Right forelimb (tissue), 1 donor: ENCODE measurements at places on chromosomes 2 and 18.

GRCh38 chr18:57846258-57846657 is 43.1 kb upstream of the ATP8B1 start:
- no peak for DNase-seq

GRCh38 chr2:118954297-118955060 is 12.5 kb downstream of the MARCO start:
- DNase-seq = no peak

- no peak for DNase-seq
Measured at GRCh38 chr18:55406451-55406991, 181.5 kb downstream of the TCF4 start.

- no peak for DNase-seq
Measured at GRCh38 chr18:51425475-51425874, 228.0 kb upstream of the MEX3C start.

GRCh38 chr18:42086288-42086687 is 131.3 kb downstream of the PIK3C3 start:
- DNase-seq = no peak

DNA sequence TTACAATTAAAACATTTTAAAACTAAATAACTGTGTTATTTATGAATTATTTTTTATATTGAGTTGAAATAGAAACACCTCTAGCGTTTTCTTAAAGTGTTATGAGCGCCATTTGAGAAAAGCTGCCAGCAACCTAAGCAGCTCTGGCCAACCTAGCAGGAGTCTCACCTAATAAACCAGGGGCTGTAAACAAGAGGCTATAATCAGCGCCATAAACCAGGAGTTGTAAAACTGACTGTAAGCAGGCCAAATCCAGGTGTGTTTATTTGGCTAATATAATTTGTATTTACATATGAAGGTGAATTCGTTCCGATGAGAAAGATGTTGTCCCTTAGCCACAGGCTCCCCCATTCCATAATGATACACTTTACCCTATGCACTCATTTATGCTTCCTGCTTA is 34.7 kb downstream of the LRRTM1 start:
- DNase-seq = no peak

DNA sequence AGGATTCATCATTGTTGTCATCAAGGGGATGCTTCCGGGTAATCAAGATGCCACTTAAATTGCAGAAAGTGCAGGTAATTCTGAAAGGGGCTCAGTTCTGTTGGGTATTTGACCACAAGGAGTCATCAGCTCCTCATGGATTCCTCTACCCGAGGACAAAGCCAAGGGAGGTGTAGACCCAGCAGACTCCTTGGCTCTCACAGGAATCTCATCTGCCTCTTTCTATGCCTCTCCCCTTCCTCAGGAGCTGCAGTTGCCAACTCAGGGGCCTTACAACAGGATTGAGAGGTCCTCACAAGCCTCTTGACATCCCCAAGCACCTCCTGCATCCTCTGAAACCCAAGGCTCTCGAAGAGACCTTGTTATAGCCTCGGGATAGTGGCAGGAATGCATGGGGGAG is 44.0 kb downstream of the ITGB6 start:
- no peak for DNase-seq

DNA sequence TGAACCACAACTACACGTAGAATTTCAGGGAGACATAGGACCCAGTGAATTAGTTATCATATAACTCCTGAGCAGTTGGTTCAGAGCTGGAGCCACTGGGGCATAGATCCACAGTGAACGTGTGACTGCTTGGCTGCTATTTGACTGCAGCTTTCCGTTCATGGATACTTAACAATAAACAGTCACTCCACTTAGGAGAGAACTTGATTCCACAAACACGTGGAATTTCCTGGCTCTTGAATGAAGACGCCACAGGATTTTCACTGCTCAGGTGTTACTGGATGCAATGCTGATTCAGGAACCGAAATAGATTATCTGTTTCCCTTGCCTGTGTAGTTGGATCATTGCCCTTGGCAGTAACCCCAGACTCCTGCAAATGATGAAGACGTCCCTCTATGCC is 679.1 kb upstream of the ZEB2 start:
- no peak for DNase-seq

GRCh38 chr2:230749111-230749510 is 36.5 kb downstream of the CAB39 start:
- no peak for DNase-seq

DNA sequence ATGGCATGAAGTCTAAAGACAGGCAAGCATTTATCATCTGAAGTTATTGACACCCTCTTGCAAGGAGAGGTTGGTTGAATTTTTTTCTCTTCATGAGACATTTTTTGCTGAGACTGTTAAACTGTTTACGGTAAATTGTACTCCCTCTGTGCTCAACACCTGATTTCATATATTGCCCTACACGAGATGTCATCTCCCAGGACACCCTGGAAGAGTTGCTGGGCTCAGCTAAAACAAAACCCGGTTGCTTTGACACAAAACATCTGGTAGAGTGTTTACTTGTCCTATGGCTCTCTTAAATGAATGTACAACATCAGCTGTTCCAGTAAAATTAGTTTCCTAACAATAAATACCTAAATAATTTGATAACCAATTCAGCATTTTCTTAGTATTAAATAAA is 533.8 kb downstream of the SOCS6 start:
- DNase-seq = no peak

DNA sequence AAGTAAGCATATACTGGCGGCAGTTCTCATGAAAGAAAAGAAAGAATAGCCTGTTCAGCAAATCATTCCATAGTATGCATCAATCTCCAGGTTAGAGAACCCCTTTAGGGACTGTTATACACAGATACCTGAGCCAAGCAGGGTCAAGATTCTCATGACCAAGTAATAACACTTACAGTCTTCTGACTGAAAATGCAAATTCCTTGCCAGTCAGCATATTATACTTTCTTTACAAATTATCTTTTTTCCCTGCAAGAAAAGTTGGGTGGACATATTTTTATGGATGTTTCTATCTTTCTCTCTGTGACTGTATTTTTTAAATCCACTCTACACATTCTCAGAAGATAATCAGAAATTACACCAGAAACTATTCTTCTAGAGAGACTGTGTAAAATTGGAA is 120.4 kb upstream of the COL5A2 start:
- DNase-seq = no peak

DNA sequence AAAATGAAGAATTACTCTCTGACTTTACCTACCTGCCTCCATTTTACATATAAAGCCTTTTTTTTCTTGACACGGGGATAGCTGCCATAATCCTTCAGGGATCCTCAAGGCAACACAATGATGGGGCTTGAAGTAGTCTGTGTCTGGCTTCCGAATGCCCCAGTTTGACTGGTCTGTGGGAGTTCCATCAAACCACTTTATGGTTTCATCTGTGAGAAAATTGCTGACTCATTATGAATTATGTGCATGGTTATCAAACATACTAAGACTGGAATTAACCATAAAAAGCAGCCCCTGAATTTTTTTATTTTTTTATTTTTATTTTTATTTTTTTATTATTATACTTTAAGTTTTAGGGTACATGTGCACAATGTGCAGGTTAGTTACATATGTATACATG is 117.5 kb downstream of the PLA2R1 start:
- DNase-seq = no peak

DNA sequence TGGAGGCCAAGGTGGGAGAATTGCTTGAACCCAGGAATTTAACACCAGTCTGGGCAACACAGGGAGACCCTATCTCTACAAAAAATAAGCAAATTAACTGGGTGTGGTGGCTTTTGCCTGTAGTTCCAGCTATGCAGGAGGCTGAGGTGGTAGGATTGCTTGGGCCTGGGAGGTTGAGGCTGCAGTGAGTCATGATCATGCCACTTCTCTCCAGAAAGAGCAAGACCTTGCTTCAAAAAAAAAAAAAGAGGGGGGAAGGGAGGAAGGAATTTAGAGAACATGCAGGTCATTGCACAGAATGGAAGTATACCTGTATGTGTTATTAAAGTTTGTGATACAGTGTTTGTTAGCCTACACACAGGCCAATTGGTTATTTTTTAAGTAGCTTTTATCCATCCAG is 25.8 kb downstream of the PKP4 start:
- no peak for DNase-seq

GRCh38 chr2:17101091-17101490 is 417.1 kb downstream of the RAD51AP2 start:
- no peak for DNase-seq

DNA sequence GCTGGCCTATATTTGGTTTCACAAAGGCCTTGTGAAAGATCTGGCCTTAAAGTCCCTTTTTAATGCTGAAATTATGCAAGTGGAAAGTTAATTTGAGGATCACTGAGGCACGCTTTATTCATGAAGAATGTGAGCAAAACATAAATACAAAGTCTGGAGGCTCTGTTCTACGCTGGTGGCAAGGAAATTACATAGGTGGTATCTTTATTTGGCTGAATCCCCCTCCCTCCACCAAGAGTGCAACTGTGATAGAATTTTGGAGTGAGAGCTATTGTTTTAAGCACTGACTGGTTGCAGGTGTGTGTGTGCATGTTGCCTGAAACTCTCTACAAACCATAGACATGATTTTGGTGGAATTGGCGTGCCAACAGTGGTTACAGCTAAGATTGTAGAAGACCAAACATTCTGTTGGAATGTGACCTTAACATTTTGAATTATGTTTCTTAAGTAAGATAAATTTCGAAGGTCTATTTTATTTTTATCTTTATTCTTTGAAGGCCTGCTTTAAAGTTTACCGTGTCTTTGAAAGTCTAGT is 114.3 kb downstream of the SPTBN1 start:
- no peak for DNase-seq

GRCh38 chr2:54470266-54470938 is 14.3 kb downstream of the SPTBN1 start:
- DNase-seq = no peak

DNA sequence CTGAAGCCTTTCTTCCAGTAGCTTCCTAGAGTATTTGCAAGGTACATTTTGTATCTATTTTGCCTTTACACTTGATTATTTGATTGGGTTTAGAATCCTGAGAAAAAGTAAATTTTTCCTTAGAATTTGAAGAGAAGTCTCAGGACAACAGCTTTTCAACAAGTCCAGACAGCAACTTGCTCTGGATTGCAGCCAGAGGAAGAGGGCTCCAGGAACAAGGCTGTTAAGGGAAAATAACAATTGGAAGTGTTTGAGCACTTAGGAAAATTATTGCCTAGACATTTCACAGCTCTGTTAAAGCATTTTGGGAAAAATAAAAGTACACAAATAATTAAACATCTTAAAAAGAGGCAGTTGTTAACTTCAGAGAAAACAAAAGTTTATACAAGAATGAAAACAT is 58.3 kb upstream of the RAPGEF4 start:
- DNase-seq = no peak

DNA sequence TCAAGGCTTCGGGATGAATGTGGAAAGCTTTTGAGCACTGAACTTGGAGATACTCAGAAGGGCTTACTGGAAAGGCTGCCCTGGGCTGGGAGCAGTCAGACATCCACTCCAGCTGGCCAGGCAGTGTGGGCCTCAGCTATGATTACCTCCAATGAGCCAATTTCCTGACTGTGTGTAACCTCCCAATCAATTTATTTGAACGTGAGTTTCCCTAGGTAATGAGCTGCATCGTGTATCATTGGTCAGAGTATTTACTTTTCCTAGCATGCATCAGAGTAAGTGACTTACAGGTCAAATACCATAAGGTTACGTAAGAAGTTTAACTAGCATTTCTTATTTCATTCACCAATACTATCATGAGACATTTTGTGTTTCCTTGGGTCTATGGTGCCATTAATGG is 11.0 kb upstream of the CTAGE1 start:
- no peak for DNase-seq

GRCh38 chr2:1791006-1791605 is 46.8 kb upstream of the PXDN start:
- DNase-seq = no peak

GRCh38 chr2:9271091-9271490 is 64.5 kb downstream of the ASAP2 start:
- DNase-seq = no peak

- DNase-seq = no peak
Measured at GRCh38 chr18:57776767-57777166, 26.3 kb downstream of the ATP8B1 start.

- no peak for DNase-seq
Measured at GRCh38 chr18:76482971-76483691, 11.9 kb downstream of the ZNF516 start.

GRCh38 chr2:144943293-144943941 is 423.5 kb upstream of the ZEB2 start:
- no peak for DNase-seq

GRCh38 chr18:47470941-47471340 is 219.5 kb upstream of the SKOR2 start:
- DNase-seq = no peak

GRCh38 chr18:48161191-48161910 is 230.9 kb upstream of the SMAD2 start:
- peak; percentile 92 for DNase-seq

DNA sequence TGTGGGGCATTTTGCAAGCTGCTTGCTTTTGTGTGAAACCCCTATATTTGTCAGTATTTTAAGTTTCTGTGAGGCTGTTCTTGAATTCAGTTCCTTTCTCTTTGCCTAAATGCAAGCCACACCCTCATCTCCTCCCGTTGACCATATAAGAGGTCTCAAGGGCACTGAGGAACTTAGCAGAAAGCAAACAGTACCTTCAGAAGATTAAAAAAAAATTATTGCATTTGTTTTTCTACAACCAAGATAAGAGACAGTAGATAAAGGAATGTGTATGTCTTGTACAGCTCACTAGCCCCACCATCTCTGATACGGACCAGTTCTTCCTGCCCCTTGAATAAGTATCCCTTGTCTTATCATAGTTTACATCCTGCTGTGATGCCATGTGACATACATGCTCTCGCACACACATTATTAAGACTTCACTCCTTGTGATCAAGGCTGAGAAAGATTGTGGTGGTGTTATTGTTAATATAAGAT is 64.2 kb downstream of the NPAS2 start:
- DNase-seq = no peak
